NCI-H2081 (cell line): ENCODE measurements at places on chromosomes 5 and 9.

GRCh38 chr9:70170151-70170790 lies 88.5 kb upstream of the SMC5 start:
- DNase-seq = no peak

- DNase-seq = no peak
Observed at GRCh38 chr5:113425909-113426308, 8.9 kb downstream of the TSSK1B start.

GRCh38 chr9:69179037-69179436 lies 5.0 kb downstream of the TJP2 start:
- no peak for DNase-seq

DNA sequence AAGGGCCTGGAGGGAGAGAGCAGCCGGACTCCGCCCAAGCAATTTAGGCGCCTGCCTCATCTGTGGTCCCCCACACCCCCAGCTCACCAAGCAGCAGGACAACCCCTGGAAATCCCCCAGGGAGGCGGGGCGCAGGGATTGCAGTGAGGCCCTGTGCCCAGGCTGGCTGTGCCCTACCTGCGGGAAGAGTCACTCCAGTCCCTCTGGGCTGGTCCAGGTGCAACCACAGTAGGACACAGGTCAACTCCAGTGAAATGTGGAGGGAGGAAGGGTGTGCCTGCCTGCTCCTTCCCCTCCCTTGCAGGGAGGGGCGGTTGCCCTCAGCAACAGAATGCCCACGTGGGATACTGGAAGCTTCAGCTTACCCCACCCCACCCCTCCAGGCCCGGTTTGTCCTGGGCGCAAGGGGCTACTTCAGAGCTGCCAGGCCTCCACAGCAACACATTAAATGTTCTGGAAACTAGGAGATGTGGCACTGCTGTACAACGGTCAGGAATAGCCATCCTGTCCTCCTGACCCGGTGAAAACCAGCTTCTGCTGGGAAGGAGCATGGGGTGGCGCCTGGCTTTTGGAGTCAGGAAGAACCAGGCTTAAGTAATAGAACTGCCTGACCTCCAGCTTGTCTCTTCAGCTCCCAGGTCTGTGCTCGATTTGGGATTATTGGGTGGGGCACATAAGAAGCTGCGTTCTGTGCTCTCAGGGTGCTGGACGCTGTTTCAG lies 22.5 kb downstream of the ABO start:
- peak; percentile 23 for DNase-seq

DNA sequence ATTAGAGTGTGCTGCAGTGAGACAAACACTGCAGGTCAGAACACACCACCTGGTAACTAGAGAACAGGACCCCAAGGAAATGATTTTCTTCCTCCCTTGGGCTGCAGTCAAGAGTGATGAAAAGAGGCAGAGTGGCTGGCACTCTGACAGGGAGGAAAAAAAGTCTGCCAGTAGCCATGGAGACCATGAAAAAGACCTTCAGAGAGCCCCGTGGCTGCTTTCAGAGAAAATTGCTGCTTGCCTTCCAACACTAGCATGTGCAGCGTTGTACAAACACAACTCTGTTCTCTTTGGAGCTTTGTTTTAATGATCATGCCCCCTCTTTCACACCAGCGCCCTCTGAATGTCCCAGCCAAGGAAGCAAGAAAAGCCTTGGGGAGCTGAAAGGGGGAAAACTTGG lies 68.8 kb downstream of the ANKRD55 start:
- DNase-seq = peak; percentile 32

- no peak for DNase-seq
Observed at GRCh38 chr5:80399526-80400239, 8.2 kb upstream of the ZFYVE16 start.

DNA sequence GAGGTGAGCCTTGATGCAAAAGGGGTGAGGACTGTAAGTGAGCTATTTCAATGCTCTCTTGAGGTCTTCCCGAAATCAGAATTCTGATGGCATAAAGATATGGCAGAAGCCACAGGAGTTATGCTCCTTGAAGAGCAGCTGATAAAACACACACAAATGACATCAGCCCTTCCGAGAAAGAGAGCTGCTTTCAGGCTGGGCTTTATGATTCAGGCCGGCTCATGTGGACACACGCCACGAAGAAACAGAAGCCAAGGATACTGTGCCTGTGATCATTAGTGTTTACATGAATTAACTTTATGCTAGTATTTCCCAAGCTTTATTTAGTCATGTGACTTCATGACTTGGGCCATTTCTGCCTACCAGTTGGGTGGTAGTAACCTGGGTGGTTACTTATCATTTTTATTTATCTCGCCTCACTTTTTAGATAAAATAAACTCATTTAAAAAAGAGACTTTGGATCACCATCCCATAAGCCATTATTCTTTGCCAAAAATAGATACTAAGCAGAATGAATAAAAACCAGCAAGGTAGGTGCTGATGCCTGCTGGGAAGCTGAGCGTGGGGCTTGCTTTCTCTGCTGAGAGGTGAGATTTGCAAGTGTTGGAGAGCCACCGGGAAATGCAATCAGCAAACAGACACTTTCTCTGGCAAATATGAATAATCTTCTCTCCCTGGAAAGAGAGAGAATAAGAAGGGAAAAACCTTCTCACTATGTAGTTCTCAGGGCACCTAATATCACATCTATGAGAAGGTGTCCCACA lies 73.0 kb upstream of the SLC25A51 start:
- DNase-seq = no peak

GRCh38 chr9:81841333-81841732 lies 86.9 kb upstream of the SPATA31D4 start:
- no peak for DNase-seq

DNA sequence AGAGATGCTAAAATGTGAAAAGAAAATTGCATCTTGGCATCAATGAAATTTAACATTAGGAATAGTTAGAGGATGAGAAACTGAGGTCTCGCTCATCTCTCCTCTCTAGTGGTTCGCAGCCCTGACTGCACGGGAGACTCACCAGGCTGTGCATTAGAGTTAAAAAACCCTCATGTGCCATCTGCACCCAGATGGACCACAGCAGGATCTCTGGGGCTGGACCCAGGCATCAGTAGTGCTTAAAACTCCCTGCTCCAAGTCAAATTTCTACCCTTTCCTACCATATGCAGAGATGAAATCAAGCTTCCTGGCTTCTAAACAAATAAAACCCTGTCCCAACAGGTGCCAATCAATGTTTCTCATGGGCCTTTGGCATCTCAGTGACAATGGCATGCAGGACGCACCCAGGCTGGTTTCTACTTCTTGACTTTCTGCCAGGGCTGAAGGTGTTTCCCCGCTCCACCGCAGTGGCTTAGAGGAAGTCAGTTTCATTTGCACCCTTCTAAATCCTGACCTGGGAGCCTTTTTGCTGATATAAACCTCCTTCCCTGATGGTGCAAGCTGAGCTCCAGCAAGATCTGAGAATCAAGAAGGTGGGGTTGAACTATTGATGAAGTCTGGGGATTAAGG lies 132.6 kb downstream of the NSG2 start:
- DNase-seq = no peak

GRCh38 chr5:119743927-119744326 lies 114.6 kb downstream of the FAM170A start:
- DNase-seq = no peak

DNA sequence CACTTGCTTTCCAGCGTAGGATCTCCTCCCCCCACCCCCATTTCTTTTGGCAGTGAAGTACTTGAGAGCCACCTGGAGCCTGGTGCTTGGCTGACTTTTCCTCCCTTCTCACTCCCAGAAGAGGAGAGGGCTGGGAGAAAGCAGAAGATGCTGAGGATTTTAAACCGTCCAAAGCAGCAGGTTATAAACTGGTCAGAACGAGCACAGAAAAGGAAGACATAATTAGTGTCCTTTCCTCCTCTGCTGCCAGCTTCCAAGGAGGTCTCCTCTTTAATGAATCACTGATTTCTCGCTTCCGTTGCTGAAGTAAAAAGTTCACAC lies 563 bp upstream of the FGF10 start:
- no peak for DNase-seq

DNA sequence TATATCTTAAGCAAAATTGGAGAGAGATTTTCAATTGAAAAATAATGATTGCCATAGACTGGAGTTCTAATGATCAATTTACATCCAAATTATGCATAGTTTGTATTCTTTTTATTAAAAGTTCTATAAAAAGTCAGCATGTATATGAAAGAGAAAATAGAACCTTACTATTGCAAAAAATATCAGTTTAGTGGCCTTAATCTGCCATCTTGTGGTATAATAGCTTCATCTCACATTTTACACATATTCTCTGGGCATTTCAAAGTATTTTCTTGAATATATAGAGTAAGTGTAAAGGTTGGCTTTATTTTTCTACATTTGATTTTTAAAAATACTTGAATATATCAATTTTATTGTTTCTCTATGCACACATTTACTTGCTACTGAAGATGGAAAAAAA lies 1858.6 kb upstream of the CDH9 start:
- DNase-seq = peak; percentile 28

- DNase-seq = no peak
Observed at GRCh38 chr9:99352826-99353225, 130.7 kb downstream of the SEC61B start.

- no peak for DNase-seq
Observed at GRCh38 chr5:163941079-163941478, 435.7 kb downstream of the MAT2B start.

GRCh38 chr9:133002147-133003070 lies 23.9 kb downstream of the GFI1B start:
- DNase-seq = no peak

DNA sequence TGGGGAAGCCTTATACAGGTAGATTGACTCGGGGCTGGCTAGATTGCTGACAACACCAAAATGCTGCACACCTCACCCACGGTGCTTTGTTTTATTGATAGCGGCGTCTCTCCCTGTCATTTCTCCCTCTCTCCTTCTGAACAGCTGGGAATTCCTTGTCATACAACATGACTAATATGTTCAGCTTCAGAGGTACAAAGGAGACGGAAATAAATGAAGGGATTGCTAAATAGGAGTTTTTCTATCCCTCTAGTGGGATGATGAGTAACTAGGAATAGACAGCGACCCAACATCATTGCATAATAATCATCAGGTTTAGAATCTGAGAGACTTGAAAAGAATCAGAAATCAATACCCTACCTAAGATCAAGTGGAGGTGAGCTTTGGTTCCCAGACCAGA lies 337.7 kb upstream of the PANK3 start:
- no peak for DNase-seq

GRCh38 chr9:108057421-108058134 lies 568.0 kb upstream of the KLF4 start:
- DNase-seq = no peak

GRCh38 chr5:138724470-138725146 lies 28.6 kb upstream of the CTNNA1 start:
- DNase-seq = no peak

- no peak for DNase-seq
Observed at GRCh38 chr5:7845557-7845956, 5.4 kb downstream of the CFAP90 start.

DNA sequence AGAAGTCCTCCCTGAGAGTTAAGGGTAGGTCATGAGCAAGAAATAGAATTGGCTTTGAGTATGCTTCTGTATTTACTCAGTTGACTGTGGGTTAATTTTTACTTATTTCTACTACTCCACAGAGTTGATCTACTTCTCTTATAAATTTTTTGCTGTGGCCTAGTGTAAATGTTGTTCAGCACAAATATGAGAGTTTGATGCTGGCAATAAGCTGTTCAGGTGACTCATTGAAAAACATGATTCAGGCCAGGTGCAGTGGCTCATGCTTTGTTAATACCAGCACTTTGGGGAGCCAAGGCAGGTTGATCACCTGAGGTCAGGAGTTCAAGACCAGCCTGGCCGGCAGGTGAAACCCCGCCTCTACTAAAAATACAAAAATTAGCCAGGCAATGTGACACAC lies 4.5 kb upstream of the CDK7 start:
- no peak for DNase-seq

- no peak for DNase-seq
Observed at GRCh38 chr9:91164724-91165520, 196.8 kb downstream of the AUH start.

DNA sequence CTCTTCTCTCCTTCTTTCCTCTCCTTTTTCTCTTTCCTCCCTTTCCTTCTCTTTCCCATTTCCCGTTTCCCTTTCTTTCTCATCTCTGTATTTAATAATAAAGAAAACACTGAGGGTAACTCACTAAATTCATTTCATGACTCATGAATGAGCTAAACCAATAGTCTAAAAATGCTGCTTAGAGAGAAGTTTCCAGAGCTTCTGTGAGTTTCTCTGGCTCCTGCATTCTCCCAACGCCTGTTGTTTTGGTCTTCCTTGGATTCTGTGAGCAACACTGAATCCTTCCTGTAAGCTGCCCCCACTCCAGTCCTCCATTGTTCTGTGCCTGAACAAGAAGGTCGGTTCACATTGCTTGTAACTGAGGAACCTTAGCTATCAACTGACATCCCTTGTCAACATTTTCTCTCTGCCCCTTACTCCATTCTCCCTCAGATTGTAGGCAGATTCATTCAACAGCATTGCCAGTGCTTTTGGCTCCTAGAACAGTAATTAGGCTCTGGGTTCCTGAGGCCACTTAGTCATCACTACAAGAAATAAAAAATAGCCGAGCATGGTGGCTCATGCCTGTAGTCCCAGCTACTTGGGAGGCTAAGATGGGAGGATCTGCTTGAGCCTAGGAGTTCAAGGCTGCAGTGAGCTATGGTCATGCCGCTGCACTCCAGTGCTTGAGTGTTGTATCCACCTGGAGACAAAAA lies 237.7 kb upstream of the KLF4 start:
- no peak for DNase-seq

DNA sequence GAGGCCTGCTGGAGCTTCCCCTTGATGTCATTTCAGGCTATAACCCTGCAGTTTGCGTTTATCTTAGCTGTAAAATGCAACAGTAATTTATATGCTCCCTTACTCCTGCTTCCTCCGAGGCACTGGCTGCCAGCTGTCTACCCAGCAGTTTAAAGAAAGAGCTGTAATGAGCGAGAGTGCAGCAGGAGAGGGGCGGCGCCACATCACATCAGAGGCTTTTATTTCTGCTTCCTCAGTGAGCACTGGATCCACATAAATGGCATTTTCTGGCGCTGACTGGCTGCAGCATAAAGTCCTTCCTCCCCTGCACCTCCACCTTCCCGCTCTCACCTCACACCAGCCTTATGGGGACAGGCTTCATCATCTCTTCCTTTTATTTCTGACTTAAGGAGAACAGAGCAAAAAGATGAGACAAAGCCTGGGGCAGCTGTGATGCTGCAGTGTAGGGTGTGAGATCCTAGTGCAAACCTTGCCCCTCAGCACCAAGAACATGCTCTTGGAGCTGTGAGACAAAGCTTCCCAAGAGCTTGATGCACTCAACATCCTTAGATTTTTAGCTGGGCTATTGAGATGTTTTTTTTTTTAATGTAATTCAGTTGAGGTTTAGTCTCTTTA lies 829.6 kb upstream of the ZNF608 start:
- DNase-seq = peak; percentile 73

- DNase-seq = no peak
Observed at GRCh38 chr5:61837788-61838187, 468.2 kb upstream of the KIF2A start.

DNA sequence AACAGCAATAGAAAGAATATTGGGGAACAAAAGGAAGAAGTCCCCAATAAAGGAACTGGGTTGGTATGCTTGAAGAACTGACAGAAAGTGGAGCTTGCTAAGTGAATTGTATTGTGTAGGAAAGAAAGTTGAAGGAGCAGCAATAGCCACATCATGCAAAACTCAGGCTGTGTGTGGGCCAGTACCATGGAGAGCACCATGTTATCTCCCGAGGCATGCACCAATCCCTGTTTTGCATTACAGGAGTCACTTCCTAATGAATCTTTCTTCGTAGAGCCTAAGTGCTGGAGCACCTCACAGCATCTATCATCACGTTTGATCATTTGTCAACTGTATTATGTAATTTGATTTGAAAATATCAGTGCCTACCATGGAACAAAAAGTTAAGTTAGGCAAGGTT lies 137.7 kb upstream of the NMUR2 start:
- DNase-seq = no peak
